ENCODE measurements at places on chromosomes 16 and 17.
A peak's percentile ranks its signal among the peaks of the same experiment; 100 is the strongest.

DNA sequence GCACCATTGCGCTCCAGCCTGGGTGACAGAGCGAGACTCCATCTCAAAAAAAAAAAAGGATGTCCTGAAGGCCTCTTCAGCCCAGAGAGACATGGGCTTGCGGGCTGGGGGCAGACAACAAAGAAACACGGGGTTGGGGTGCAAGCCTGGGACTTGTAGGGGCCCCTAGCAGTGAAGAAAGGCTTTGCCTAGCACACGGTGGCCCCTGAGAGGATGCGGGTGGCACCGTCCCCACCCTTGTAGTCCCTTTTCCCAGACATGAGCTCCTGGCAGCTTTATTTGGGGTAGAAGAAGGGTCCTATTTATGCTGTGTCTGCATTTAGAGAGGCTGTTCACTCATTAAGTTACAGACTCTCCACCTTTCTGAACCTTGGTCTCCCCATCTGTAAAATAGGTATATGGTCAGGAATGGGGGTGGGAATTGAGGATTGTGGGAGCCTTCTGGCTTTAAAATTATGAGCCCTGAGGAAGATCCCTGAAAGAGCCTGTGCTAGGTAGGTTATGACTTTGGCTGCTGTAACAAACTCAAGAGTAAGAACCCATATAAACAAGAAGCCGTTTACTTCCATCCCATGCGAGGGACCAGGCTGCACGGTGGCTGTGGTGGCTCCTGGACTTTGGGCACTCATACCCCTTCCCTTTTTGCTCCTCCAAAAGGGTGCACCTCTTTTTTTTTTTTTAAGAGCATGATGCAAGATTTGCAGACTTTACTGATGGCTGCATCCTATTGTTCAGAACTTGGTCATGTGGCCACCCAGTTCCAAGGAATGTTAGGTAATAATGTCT is 20.6 kb upstream of the ADGRG1 start:
- peak; percentile 15 for DNase-seq

DNA sequence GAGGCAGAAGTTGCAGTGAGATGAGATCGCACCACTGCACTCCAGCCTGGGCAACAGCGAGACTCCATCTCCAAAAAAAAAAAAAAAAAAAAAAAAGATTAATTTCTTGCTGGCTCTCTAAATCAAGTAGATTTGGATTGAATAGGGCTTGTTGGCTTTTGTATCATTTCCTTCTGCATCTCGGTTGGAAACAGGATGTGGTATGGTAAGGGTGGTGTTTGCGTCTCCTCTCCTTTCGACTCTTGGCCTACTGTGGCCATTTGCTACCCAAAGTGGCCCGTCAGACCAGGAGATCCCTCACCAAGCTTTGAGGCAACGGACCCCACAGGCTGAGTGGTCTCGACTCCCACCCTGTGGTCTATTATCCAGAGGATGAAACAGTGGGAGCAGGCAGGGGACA is 168.0 kb upstream of the IRX3 start:
- no peak for DNase-seq

DNA sequence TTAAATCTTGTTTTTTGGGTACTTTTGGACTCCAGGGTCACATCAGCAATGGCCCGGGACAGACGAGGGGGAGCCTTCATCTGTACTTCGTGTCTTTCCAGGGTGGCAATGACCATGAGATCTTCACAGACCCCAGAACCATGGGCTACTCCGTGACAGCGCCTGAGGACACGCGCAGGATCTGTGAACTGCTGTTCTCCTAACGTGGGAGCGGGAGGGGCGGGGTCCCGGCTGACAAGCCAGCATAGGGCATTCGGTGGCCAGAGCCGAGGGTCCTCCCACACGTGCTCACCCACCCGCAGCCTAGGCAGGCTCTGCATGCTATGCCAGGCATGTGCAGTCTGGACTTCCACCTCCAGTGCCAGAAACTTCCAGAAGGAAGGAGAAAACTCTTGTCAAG is 21.2 kb downstream of the CARHSP1 start:
- no peak for DNase-seq

DNA sequence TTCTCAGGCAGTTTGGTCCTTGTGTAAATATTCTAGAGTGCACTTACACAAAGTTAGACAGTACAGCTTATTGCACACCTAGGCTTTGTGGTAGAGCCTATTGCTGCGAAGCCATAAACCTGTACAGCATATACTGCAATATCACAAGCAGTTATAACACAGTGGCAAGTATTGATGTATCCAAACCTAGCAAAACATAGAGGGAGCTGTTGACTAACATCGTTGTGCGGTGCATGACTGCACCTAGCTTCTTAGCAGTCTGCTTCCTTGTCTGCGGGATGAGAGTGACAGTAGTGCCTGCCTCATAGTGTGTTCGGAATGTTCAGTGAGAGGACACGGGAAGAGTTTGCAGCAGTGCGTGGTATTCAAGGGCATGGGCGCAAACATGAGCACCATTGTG is 78.9 kb downstream of the MPRIP start:
- DNase-seq = no peak

GRCh38 chr16:79792664-79793351 is 192.3 kb upstream of the MAF start:
- DNase-seq = no peak

GRCh38 chr16:20181416-20181815 is 107.7 kb upstream of the GPR139 start:
- DNase-seq = no peak

- no peak for DNase-seq
These were observed 113.5 kb upstream of the FAM20A start for GRCh38 chr17:68714676-68715075.

GRCh38 chr17:32849879-32850278 is 27.0 kb downstream of the MYO1D start:
- no peak for DNase-seq

DNA sequence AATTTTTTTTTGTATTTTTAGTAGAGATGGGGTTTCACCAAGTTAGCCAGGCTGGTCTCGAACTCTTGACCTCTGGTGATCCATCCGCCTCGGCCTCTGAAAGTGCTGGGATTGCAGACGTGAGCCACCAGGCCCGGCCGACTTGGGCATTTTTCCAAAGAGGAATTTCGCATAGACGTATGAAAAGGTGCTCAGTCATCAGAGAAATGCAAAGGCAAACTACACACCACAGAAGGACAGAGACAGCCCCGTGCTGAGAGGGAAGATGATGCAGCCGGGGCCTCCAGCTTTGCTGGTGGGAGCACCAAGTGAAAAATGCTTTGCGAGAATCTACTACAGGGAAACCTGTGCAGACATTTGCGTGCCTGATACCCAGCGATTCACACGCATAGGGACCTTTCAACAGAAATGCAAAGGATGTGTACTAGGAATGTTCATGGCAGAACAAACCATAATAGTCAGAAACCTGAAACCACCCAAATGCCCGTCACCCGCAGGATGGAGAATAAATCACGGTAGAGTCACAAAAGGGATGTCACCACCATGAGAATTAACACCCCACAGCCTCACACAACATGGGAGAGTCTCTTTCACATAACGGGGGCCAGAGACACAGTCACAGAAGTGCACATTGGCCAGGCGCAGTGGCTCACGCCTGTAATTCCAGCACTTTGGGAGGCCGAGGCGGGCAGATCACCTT is 5.2 kb downstream of the RAB40B start:
- DNase-seq = no peak

GRCh38 chr17:74960570-74961342 is 11.8 kb downstream of the HID1 start:
- peak; percentile 35 for DNase-seq

GRCh38 chr17:77323413-77324171 is 182.8 kb downstream of the SEC14L1 start:
- DNase-seq = peak; percentile 14

GRCh38 chr16:86798247-86799041 is 220.1 kb downstream of the FOXL1 start:
- DNase-seq = no peak

- DNase-seq = no peak
These were observed 6.8 kb upstream of the GFAP start for GRCh38 chr17:44922136-44922535.

- no peak for DNase-seq
These were observed 10.0 kb downstream of the ATP5PD start for GRCh38 chr17:75036643-75037268.

DNA sequence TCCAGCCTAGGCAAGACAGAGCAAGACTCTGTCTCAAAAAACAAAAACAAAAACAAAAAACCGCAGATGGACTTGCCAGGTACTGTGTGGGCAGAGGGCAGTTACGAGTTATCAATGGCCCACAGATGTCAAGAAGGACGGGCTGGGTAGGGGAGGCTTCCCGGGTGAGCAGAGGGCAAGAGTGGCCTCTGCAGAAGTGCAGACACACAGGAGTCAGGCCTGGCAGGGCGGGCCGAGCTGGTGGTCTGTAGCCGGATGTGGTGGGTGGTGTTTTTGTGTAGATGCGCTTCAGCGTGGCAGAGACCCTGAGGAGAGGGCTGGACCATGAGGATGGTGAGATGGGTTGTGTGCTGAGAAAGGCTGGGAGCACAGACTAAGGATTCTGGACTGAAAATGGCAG is 44.9 kb upstream of the KDM6B start:
- no peak for DNase-seq

DNA sequence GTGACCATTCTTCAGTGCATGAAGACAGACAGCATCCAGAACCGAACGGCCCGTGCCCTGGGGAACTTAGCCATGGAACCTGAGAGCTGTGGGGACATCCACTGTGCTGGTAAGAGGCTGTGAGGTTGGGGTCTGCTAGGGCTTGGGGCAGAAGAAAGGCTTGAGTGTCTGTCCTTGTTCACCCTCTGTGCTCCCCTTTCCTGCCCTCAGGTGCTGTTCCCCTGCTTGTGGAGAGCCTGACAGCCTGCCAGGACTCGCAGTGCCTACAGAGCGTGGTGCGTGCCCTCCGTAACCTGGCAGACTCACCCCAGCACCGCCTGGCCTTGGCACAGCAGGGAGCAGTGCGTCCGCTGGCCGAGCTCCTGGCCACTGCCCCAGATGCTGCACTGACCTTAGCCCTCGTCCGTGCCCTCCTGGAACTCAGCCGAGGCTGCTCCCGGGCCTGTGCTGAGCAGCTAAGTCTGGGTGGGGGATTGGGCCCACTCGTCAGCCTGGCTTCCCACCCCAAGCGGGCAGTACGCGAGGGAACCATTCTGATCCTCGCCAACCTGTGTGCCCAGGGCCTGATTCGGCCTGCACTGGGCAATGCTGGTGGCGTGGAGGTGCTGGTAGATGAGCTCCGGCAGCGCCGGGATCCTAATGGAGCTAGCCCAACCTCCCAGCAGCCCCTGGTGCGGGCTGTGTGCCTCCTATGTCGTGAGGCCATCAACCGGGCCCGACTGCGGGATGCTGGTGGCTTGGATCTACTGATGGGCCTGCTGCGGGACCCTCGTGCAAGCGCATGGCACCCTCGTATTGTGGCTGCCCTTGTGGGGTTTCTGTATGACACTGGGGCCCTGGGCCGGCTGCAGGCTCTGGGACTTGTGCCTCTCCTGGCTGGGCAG is 2.9 kb downstream of the ARMC5 start:
- DNase-seq = peak; percentile 76

GRCh38 chr17:66676421-66676820 is 158.5 kb upstream of the CACNG5 start:
- DNase-seq = peak; percentile 54

DNA sequence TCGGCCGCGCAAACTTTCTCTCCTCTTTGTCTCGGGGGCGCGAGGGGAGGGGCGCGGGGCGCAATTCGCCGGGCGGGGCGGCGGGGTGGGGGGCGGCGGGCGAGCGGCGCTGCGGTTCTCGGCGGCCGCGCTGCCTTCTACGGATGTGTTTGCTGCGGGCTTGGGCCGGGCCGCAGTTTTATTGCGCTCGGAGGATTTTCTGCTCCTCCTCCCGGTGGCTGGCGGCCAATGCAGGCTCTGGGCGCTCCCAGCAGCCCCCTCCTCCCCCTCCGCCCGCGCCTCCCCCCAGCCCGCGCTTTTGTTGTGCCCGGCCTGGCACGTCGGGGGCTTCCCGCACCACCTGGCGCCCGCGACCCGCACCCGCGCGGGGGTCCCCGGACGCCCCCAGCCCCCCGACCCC is at the start of gene TIMP2:
Gene TIMP2 (minus strand): TSS at position 154 of the 400 bp plus-strand sequence. CDS start 299 bp downstream, outside the sequence.
- peak; percentile 95 for DNase-seq

- DNase-seq = no peak
These were observed 40.5 kb downstream of the C16orf82 start for GRCh38 chr16:27107185-27107592.

DNA sequence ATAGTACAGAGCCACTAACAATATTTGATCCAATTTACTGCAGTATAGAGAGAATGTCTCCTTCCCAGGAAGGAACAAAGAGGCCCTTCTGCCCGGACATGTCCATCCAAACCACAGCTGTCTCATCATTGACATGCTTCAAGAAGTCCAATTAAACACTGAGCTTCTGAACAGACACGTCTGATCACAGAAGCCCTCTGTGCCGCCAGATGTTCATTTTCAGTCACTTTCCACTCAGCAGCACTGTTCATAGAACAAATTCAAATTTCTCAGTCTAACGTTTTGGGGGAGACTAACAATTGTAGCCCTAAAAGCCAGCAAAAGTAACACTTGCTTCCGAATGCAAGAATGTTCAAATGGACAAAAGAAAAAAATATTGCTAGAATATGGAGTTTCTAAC is 15.3 kb downstream of the ZC3H7A start:
- DNase-seq = no peak

- no peak for DNase-seq
These were observed 173.3 kb downstream of the TANC2 start for GRCh38 chr17:63139356-63139755.

DNA sequence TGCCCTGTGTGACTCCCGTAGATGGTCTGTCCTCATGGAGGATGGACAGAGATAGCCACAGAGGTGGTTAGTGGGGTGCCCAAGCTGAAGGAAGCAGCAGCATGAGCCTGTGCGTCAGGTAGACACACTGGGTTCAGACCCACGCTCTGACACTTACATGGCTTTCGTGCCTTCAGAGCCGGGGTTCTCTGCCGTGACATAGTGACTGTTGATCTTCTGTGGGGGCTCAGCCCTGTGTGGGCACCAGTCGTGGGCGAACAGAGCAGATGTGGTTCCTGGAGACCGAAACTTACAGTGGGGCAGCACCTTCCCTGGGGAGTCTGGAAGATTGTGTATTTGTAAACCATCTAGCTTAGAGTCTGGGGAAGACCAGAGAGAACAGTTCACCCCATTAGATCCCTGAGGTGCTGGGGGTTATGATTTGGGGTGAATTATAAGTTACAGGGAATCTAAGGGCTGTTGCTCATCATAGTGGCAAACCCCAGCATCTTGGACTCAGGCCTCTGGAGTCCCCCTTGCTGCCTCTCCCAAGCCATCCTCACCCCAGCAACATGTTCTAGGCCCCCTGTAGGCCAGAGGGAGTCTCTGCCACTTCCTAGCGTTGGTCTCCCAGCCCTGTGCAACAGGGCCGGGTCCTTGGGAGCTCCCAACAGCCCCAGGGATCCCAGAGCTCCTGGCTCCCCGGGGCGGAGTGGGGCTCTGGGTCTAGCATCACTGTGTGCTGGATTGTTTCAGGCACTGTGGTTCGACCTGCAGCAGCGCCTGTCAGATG is 28.6 kb downstream of the NECAB2 start:
- DNase-seq = no peak
